ENCODE measurements at places on chromosomes 6 and 20.

- ATAC-seq, result no peak
These were observed 343.9 kb downstream of the SOX4 start for GRCh38 chr6:21937466-21937865.

GRCh38 chr6:40556881-40557280, 30.3 kb downstream of the LRFN2 start:
- ATAC-seq, result no peak

- no peak for ATAC-seq
These were observed 309.3 kb upstream of the SUPT3H start for GRCh38 chr6:45686841-45687569.

DNA sequence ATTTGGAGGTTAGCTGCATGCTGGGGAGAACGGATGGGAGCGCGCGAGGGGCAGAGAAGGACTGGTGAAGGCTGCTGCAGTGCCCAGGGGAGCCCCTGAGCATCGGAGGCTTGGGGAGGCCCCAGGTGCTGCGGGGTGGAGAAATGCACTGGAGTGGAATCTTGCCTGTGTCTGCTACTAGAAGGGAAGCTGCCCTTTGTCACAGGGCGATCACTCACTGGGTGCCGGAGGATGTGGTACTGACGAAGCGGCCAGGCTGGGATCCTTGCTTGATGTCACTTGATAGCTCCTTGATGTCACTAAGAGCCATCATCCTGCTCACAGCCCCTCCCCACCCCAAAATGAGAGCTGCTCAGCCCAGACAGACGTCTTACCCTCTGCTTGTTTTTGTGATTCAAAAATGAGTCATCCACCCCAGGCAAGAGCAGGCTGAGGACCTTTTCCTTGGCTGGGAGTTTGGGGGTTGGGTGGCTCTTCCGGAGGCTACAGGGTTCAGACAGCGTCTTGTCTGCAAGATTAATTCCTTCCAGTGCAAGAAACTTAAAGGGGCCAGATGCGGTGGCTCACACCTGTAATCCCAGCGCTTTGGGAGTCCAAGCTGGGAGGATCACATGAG, 62.6 kb upstream of the PMEPA1 start:
- no peak for ATAC-seq

DNA sequence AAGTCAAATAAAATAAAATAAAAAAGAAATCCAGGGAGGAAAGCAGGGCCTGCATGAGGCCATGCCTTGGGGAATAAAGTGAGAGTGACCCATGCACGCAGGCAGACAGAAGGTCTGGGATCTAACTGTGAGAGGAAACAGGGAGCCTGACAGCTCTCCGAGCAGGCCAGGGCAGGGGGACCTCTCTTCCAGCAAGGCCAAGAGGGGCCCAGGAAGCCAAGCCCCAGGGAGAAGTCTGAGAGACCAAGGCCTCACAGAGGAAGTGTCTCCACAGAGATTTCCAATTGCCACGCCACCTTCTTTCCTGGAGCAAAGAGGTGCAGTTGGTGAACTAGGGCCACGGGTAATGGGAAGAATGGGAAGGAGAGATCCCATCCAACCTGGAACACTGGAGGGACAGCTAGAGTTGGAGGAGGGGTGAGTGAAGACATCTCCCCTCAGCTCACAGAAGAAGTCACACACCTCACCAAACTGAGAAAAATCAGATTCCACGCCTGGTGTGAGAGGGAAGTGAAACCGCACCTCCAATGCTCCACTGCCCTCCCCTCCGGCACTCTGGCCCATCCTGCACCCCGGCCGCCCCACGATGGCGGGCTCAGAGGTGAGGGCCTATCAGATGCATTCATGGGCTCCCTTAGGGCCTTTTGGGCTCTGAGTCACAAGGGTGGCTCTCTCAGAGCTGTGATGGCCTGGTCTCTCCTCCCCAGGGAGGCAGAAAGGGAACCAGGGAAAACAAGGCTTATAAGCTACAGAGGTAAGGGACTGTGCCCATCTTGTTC, 25.1 kb upstream of the TAF8 start:
- no peak for ATAC-seq

Data from gastroesophageal sphincter (tissue), 4 donors.